Immature natural killer cell (primary cell): ENCODE measurements at places on chromosomes 7 and 10. TPM values are rescaled to one million over a fixed set of nuclear protein-coding genes. Genes with fewer than 3 reads are reported as not detected.

Gene EGFR
- not detected for polyA plus RNA-seq

Gene PRPS1L1
- not detected for polyA plus RNA-seq

Gene TMEM140
- 17.6 TPM for polyA plus RNA-seq

Gene TMEM229A
- polyA plus RNA-seq = not detected

Gene ZNF518A
- polyA plus RNA-seq = 15.9 TPM

Gene FAM25A
- not detected for polyA plus RNA-seq

Gene CTAGE6
- polyA plus RNA-seq = not detected

Gene PTPRN2
- polyA plus RNA-seq = 3.7 TPM

Gene PGAM2
- polyA plus RNA-seq = not detected

Gene FAM25G
- polyA plus RNA-seq = not detected

Gene CALD1
- polyA plus RNA-seq = 0.07 TPM

Gene ZCWPW1
- polyA plus RNA-seq = 5.7 TPM

Gene CLRN3
- not detected for polyA plus RNA-seq

Gene MAT1A
- not detected for polyA plus RNA-seq

Gene EPHA1
- 0.51 TPM for polyA plus RNA-seq
